ENCODE measurements at places on chromosomes 3 and 15.

DNA sequence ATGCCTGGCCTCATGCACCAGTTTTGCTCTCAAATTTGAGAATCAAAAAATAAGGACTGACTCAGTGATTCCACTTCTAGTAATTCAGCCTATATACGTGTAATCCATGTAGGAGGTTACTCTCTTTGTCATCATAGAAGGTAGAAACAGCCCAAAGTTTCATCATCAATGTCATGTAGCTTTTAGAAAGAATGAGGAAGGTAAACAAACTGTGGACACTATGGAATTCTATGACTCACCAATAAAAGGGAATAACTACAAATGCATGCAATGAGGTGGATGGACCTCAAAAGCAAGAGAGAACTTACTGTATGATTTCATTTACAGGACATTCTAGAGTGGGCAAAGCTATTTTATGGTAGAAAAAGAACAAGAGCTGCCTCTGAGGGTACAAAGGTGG, 93.2 kb upstream of the LRIG1 start:
- H3K27me3 ChIP-seq = no peaks in the 10 kb centered on the region
- no peak for DNase-seq
- H3K4me1 ChIP-seq = no peaks in the 10 kb centered on the region
- no peaks in the 10 kb centered on the region for H3K36me3 ChIP-seq

- peaks cover 4% of the 10 kb centered on the region for H3K4me1 ChIP-seq
- H3K36me3 ChIP-seq = no peaks in the 10 kb centered on the region
- DNase-seq = no peak
- no peaks in the 10 kb centered on the region for H3K27me3 ChIP-seq
Observed at GRCh38 chr3:157531771-157532170, 28.6 kb upstream of the VEPH1 start.

DNA sequence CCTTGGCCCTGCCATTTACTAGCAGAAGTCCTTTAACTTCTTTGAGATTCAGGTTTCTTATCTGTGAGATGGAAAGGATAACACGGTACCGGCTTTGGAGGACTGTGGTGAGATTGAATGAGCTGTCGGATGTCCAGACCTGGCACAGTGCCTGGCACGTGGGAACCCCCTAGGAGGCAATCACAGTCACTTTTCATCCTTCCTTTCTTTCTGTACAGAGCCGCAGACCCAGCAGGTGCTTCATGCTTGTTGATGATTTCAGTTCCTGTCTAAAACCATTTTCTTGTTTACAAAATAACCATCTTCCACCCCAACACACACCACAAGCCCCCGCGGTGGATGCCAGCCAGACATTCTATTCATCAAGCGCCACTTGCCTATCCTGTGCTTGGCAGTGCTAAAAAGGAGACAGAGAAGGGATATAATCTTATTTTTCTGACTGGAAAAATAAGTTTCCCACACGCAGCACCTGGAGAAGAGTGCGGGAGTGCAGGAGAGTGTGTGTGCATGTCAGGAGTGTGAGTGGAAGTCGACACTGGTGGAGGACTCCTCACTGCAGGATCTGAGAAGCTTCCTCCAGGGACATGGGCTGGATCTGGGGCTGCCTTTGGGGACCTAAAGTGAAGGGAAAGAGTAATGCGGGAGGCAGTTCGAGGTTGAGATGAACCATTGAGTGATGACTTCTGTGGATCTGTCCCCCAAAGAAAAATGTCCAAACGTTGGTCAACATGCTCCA, 85.7 kb downstream of the ST6GAL1 start:
- no peak overlapping the region for H3K4me3 ChIP-seq
- no peaks in the 10 kb centered on the region for H3K36me3 ChIP-seq
- H3K27ac ChIP-seq = peak overlapping the region; percentile 53
- H3K4me1 ChIP-seq = peaks cover 83% of the 10 kb centered on the region

GRCh38 chr3:53862241-53862640, 15.9 kb downstream of the IL17RB start:
- H3K27ac ChIP-seq = no peak overlapping the region
- no peaks in the 10 kb centered on the region for H3K27me3 ChIP-seq
- peaks cover 10% of the 10 kb centered on the region for H3K4me1 ChIP-seq
- no peak for DNase-seq
- peaks cover 61% of the 10 kb centered on the region for H3K36me3 ChIP-seq

GRCh38 chr3:105959851-105960250, 91.0 kb upstream of the CBLB start:
- H3K36me3 ChIP-seq = no peaks in the 10 kb centered on the region
- H3K27me3 ChIP-seq = no peaks in the 10 kb centered on the region
- no peak overlapping the region for H3K4me3 ChIP-seq
- peaks cover 7% of the 10 kb centered on the region for H3K4me1 ChIP-seq

DNA sequence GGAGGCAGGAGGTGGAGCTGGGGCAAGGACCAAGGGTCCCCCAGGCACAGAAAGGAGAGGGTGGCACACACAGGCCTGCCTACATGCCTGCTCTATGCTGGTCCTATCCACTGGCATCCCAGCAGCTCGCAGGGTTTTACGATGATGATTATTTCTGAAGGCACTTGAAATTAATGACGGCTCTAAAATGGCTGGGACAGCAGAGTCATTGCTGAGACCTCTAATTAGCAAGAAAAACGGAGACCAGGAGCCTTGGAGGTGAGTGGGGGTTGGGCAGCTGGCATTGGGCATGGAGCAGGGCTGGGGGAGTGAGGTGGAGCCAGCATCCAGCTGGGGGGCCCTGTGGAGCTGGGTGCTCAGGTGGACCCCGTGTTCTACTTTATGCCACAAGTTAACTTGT, 3.5 kb upstream of the LINGO1 start:
- H3K27me3 ChIP-seq = peaks cover 72% of the 10 kb centered on the region
- DNase-seq = no peak
- no peak overlapping the region for H3K27ac ChIP-seq
- no peaks in the 10 kb centered on the region for H3K36me3 ChIP-seq

DNA sequence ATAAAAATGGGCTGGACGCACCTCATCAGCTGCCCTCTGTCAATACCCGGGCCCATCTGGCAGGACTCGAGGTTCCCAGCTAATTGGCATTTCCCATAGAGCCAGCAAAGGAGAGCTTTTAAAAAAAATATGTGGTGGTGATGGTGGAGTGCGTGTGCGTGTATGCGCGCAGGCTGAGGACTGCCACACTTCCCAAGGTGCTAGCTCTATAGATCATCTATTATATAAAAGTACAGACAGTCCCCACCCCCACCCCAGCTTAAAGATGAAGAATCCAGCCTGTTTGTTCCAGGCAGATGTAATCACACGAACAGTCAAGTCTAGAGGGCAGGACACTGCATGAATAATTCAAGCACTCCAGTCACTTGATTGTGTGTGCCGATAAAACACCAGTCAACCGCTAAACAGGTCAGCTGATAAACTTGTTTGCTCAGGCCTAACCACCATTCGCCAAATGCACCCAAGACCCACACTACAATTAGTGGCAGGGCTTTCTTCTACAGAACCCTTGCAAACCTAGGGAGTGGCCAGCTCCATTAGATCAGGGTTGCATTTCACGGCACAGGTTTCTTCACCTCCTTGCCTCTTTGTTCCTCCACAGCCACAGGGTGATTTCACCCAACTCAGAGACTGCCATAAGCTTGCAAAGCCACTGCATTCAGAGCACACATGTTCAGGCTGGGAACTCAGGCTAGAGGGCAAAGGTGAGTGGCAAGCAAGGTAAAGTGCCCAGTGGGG, 5.8 kb downstream of the TLE3 start:
- H3K4me1 ChIP-seq = peaks cover 94% of the 10 kb centered on the region
- no peak overlapping the region for H3K4me3 ChIP-seq
- H3K27ac ChIP-seq = no peak overlapping the region
- peaks cover 12% of the 10 kb centered on the region for H3K27me3 ChIP-seq
- H3K36me3 ChIP-seq = peaks cover 7% of the 10 kb centered on the region
- DNase-seq = no peak

DNA sequence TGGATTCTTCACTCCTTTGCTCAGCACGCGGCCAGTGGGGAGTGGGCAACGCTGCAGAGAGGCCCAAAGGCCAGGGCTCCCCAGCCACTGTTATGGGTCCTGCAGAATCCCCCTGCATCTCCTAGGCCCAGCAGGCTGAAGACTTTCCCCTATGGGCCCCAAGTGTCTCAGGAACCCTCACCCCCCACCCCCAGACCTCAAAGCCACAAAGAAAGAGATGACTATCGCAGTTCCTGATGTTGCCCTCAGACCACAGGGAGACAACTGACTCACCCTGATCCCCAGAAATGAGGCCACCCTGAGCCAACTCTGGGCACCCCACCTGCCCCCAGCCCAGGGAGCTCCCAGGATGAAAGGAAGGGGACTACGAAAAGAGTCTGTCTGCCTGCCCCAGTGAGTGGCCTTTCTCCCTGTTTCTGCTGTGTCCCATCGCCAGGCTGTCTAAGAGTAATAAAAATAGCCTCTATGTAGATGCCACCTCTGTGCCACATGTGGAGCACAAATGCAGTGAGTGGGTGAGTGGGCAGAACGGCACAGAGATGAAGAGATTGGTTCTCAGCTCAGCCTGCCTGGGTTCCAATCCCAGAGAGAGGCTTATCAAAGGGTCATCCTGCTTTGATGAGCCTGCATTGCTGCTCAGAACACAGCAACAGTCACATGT, 283.0 kb downstream of the UACA start:
- H3K27ac ChIP-seq = no peak overlapping the region
- peaks cover 59% of the 10 kb centered on the region for H3K27me3 ChIP-seq
- no peak overlapping the region for H3K4me3 ChIP-seq
- no peak for DNase-seq
- peaks cover 3% of the 10 kb centered on the region for H3K4me1 ChIP-seq
- H3K36me3 ChIP-seq = no peaks in the 10 kb centered on the region

DNA sequence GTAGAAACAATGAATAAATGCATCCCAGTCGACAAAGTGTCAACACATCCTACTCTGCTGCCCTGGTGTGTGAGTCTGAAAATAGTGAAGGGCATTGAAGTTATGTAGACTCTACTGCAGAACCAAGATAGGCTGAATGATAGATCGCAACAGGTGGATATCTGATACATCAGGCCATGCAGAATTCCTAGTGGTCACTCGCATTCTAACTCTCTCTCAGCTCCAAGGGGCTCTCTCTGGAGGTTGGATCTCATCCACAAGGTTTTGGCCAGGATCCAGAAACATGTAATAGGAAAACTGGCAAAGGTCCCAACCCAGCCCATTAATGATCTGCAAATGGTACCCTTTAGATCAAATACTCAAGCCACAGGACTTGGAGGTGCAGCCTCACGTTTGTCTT, 514.1 kb downstream of the MAGI1 start:
- peaks cover 40% of the 10 kb centered on the region for H3K4me1 ChIP-seq
- H3K36me3 ChIP-seq = no peaks in the 10 kb centered on the region
- H3K4me3 ChIP-seq = no peak overlapping the region
- no peak for DNase-seq

DNA sequence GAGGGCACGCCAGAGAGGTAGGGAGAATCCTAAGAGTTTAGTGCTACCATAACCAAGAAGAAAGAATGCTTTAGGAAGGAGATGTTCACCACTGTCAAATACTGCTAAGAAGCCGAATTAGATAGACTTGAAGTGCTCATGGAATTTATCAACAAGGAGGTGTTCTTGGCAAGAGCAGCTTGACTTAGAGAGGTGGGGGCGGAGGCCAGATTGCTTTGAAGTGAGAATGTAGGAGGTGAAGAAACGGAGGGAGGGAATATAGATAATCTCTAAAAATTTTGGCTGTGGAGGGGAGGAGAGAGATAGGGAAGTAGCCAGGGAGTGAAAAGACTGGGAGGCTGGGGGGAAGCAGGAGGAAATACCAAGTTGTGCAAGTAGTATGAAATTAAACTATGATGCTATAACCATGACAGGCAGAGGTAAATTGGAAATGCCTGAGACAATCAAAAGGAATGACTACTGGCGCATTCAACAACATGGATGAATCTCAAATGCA, 35.5 kb downstream of the GADL1 start:
- H3K27me3 ChIP-seq = no peaks in the 10 kb centered on the region
- DNase-seq = no peak
- no peak overlapping the region for H3K4me3 ChIP-seq
- no peak overlapping the region for H3K27ac ChIP-seq
- H3K36me3 ChIP-seq = no peaks in the 10 kb centered on the region
- H3K4me1 ChIP-seq = peaks cover 3% of the 10 kb centered on the region

- no peak overlapping the region for H3K27ac ChIP-seq
- H3K36me3 ChIP-seq = no peaks in the 10 kb centered on the region
- H3K27me3 ChIP-seq = no peaks in the 10 kb centered on the region
Observed at GRCh38 chr3:180306155-180306554, 269.4 kb upstream of the PEX5L start.

- no peak overlapping the region for H3K4me3 ChIP-seq
- no peaks in the 10 kb centered on the region for H3K27me3 ChIP-seq
- H3K27ac ChIP-seq = no peak overlapping the region
- H3K4me1 ChIP-seq = peaks cover 3% of the 10 kb centered on the region
Observed at GRCh38 chr3:161560008-161560637, 63.5 kb downstream of the OTOL1 start.

DNA sequence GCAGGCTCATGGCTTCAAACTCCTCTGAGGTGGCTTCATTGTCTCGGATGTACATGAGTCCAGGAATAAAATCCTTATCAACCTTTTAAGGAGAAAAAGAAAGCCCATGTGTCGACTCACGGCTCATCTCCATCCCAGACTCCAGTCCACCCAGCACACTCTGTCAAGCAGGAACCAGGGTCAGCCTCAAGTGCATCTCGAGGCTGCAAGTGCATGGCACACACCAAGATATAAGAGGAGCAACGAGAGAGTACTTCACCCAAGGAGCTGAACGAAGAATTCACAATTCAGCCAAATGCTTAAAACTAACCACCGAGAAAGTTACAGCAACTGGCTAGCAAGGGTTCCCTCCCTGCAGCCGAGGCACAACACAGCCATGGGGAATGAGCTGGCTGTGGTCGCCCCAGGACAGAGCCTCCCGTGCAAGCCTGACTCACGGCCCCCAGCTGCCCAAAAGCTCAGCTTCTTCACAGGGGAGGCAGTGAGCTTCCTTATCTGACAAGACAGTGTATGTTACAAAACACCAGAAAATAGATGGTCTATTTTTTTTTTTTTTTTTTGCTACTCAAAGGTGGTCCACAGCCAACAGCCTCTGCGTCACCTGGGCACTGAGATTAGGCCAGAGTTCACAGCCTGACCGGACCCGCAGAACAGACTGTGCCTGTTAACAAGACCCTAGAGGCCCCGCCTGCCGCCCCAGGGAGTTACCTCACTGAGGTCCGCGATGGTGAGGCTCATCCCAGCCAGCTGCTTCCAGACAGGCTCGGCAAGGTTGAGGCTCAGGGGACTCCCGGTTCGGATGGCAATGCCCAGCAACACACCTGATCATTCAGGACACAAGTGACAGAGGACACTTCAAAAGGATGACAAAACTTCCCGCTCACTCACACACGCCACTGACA, 15.9 kb upstream of the OCA2 start:
- DNase-seq = no peak
- no peak overlapping the region for H3K4me3 ChIP-seq
- H3K27ac ChIP-seq = no peak overlapping the region

Data from left ventricle myocardium inferior (tissue), 1 donor.